ENCODE measurements at places on chromosomes 4 and X. TPM values are rescaled to one million over a fixed set of nuclear protein-coding genes. Genes with fewer than 3 reads are reported as not detected.

GRCh38 chr4:178165951-178166308 is 723.7 kb upstream of the AGA start:
- no peak for DNase-seq

DNA sequence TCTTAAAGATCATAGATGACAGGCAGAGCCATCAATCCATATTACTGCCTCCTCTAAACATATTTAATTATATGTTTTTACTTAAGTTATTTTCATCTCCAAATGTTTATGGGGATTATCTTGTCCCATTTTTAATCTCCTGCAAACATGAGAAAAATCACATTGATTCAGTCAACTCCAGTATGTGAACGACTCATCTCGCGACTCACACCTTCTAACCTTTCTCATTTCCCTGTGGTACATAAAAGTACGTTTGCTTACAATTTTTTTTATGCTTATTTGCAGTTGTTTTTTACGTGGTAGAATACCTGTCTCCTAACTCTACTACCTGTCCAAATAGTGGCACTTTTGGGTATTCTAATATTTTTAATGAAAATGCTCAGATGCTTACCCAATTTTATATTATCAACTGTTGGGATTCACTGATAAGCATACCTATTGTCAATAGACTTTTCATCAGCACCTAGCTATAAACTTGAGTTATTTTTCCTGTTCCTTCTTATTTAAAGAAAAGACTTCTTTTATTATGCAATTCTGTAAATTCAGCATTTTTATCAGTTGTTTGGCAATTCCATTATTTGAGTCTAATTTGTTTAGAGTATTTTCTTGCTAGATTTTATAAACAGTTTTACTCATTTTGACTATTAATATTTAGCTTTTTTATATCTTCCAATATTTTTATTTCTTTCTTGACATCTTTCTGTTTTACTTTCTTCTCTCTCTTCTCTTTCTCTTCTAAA is 276.6 kb downstream of the ANK2 start:
- no peak for DNase-seq

DNA sequence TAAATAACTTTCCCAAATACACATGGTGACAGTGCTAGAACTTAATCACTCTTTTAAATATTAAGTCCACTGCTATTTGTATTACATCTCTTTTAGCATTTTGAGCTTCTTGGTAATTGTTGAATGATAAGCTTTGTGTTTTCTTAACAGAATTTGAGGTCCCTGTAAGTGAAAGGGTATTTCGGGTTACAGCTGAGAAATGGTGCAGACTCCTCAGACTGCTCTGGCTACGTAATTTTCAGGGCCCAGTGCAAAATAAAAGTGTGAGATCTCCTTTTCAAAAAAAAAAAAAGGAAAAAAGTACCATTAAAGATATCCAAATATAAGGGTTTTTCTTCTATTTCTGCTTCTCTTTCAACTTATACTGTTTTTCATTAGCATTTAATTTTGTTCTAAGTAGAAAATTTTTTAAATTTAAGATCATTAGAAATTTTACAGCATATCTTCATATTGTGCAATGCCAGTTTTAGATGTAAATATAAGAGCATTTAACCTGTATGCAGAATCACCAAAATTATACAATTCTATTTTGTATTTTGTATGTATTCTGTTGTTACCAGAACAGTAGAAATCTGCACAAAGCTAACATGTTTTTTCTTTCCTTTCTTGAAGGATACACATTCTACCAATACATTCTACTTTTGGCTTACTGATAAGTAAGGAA is 33.6 kb upstream of the FGF5 start:
- no peak for DNase-seq

DNA sequence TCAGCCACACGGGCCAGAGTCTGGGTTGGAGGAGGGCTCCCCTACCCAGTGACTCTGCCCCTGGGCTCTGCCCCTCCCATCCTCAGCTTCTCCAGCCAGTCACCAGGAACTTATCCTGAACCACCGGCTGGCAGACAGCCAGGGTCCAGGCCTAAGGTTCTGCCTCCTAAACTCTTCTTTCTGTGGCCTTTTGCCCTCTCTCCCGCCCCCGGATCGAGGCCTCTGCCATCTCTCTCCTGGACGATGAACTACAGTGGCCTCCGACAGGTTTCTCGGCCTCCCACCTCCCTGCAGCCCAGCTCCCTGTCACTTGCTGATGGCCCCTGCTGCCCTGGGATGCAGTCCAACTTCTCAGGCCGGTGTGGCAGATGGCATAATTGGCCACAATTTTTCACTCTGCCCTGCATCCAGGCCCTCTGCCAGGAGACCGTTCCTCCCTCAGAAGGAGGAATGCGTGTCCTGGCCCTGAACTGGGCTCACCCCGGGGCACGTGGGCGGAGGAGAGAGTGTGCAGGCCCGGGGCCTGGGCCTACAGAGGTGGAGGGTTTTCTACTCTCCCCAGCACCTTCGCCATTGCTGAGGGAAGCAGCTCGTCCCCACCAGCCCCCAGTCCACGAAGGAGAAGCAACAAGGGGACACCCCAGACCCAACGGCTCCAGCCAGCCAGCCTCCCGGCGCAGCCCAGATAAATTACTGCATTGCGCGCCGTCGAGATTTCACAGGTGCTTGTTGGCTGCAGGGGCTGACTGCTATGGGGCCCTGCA is 81.9 kb upstream of the LRPAP1 start:
- DNase-seq, result peak; percentile 54

- DNase-seq, result no peak
These were observed 61.5 kb upstream of the SLC4A4 start for GRCh38 chr4:71277353-71277752.

DNA sequence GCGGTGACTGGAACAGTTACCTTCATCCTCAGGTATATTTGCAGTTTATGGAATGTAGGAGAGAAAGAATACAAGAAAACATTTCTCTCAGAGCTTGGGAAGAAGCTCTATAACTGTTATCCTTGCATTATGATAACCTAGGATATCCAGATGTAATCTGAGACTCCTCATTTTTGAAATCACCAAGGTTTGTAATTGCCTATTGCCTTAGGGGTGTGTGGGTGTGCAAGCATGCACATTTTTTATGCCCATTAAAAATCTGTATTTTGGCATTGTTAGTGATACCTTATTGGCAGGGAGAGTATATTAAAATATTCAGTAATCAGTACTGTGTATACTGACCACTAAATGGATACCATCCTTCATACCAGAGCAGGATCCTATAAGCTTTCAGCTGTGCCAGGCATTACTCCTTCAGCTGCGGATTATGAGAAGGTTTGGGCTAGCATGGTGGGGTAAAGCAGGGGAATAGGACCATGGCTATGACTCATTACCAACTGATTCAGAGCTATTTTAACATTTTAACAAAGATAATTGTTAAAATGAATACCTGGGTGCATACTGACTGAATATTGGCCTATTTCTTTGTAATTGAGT is 8.3 kb downstream of the SEC24B start:
- no peak for DNase-seq

HHIP gene
- total RNA-seq, result 3.0 TPM

HMGN5 gene
- 1.5 TPM for total RNA-seq

SLC9B1 gene
- total RNA-seq, result 0.40 TPM

PRDX4 gene
- 31.9 TPM for total RNA-seq

BEND4 gene
- 0.47 TPM for total RNA-seq

KIF4A gene
- 2.8 TPM for total RNA-seq

Data from Peyer's patch (tissue), 4 donors.